ENCODE measurements at places on chromosomes 5 and 9.

- H3K36me3 ChIP-seq, result no peaks in the 10 kb centered on the region
- H3K4me3 ChIP-seq, result no peak overlapping the region
- H3K27ac ChIP-seq, result no peak overlapping the region
- H3K4me1 ChIP-seq, result no peaks in the 10 kb centered on the region
- H3K27me3 ChIP-seq, result no peaks in the 10 kb centered on the region
- no peak for DNase-seq
Measured at GRCh38 chr5:139769477-139769876, 26.1 kb upstream of the PSD2 start.

DNA sequence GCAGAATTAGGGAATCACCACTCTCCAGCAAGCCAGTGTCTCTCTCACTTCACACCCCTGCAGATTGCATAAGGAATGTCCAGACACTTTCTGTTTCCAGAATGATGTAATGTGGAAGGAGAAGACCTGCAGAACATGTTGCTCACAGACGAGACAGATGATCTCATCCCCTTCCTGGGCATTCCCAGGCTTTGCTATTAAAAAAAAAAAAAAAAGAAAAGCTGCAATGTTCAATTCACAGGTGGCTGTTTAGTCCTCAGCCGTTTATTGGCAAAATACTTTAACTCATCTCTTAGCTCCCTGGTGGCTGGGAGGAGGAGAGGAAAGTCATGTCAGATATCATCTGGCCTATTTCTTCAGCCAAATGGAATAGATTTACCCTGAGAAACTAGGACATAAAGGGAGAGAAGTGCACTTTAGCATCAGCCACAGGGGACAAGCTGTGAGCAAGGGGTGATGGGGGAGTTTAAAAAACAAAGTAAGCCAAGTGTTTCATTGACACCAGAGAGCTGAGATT is 95.9 kb upstream of the TNC start:
- no peak overlapping the region for H3K4me3 ChIP-seq
- no peak for DNase-seq
- H3K4me1 ChIP-seq, result no peaks in the 10 kb centered on the region
- H3K36me3 ChIP-seq, result no peaks in the 10 kb centered on the region
- no peaks in the 10 kb centered on the region for H3K27me3 ChIP-seq
- H3K27ac ChIP-seq, result no peak overlapping the region

DNA sequence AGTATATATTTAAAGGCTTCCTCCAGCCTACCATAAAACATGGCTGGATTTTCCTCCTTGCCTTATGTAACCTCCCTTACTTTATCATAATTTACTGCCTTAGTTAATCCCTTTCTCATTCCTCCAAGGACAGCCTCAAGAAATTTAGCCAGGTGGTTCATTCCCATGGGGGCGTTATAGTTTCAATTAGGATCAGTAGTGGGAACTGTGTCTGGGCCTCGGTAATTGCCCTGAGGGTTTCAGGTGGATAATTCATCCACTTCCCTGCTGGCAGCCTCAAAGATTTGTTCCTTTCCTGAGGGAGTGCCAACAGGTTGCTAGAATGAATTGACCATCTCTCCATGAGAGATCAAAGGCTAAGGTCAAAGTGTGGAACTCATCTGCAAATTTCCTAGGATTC is 4.3 kb upstream of the GM2A start:
- no peaks in the 10 kb centered on the region for H3K27me3 ChIP-seq
- no peaks in the 10 kb centered on the region for H3K36me3 ChIP-seq
- H3K4me3 ChIP-seq, result no peak overlapping the region
- peaks cover 12% of the 10 kb centered on the region for H3K4me1 ChIP-seq

DNA sequence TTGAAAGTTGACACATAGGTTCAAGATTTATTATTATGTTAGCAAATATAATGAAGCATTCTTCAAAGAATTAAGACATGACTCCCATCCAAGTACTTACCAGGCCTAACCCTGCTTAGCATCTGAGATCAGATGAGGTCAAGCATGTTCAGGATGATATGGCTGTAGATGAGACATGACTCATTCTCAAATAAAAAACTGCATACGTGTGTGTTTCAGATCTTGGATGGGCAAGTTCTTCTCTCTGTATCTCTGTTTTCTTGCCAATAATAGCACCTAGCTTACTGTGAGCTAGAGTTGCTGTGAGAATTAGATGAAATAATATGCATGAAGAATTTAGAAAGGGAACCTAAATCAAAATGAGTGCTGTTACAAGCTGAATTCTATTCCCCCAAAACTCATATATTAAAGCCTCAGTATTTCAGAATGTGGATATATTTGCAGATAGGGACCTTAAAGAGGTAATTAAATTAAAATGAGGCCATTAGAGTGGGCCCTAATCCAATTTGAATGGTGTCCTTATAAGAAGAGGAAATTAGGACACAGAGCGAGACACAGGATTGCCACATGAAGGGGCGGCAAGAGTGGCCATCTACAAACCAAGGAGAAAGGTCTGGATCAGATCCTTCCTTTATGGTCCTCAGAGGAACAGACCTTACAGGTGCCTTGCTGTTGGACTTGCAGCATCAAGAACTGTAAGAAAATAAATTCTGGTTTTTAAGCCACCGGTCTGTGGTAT is 146.2 kb downstream of the MARCHF11 start:
- no peak overlapping the region for H3K27ac ChIP-seq
- H3K4me3 ChIP-seq, result no peak overlapping the region
- no peaks in the 10 kb centered on the region for H3K36me3 ChIP-seq
- DNase-seq, result no peak
- no peaks in the 10 kb centered on the region for H3K4me1 ChIP-seq
- no peaks in the 10 kb centered on the region for H3K27me3 ChIP-seq

- H3K4me1 ChIP-seq, result no peaks in the 10 kb centered on the region
- no peak overlapping the region for H3K27ac ChIP-seq
- no peak for DNase-seq
- no peaks in the 10 kb centered on the region for H3K27me3 ChIP-seq
- H3K36me3 ChIP-seq, result no peaks in the 10 kb centered on the region
Measured at GRCh38 chr5:111929867-111930266, 172.9 kb upstream of the NREP start.

DNA sequence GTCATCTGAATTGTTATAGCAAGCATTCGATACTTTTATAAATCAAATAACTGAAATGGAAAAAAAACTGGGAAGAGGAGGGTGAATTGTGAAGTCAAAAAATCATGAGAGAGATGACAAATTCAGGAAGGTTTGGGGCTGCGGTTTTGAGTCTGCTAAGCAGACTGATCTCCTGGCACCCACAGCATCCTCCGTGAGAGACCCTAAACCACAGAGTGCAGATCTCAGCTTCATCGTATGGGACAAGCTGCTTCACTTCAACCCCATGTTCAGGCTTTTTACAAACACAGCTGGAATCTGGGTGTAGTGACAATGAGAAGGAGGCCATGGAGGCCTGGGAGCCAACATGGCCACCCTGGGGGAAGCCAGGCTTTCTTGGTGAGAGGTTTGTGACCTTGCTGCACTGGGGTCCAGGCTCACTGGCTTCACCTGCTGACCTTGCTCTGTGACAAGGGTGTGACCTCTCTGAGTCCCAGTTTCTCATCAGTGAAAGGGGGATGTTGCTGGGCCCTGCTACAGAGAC is 19.4 kb downstream of the USP20 start:
- H3K4me3 ChIP-seq, result no peak overlapping the region
- DNase-seq, result no peak
- H3K36me3 ChIP-seq, result no peaks in the 10 kb centered on the region
- H3K4me1 ChIP-seq, result no peaks in the 10 kb centered on the region

GRCh38 chr5:131545845-131546244 is 89.2 kb downstream of the RAPGEF6 start:
- no peaks in the 10 kb centered on the region for H3K4me1 ChIP-seq
- no peak overlapping the region for H3K27ac ChIP-seq
- no peaks in the 10 kb centered on the region for H3K36me3 ChIP-seq
- no peak for DNase-seq
- H3K27me3 ChIP-seq, result no peaks in the 10 kb centered on the region

DNA sequence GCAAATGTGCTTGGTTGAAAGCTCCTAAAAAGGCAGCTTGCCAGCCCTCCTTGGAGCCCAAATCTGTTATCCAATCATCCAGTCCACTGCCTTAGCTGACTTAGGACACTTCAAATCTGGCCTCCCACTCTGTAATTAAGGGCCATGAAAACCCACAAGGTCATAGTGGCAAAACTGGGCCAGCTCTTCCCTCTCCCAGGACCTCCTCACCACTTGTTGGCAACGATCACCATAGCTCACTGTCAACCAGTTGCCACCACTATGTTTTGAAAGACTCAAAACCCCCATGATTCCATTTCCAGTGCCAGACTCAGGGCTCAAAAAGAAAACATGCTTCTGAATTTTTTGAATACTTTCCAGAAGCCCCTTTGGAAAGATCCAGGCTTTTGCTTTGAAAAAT is 107.5 kb downstream of the NREP start:
- no peak overlapping the region for H3K27ac ChIP-seq
- H3K4me1 ChIP-seq, result no peaks in the 10 kb centered on the region
- no peaks in the 10 kb centered on the region for H3K36me3 ChIP-seq
- no peak overlapping the region for H3K4me3 ChIP-seq

DNA sequence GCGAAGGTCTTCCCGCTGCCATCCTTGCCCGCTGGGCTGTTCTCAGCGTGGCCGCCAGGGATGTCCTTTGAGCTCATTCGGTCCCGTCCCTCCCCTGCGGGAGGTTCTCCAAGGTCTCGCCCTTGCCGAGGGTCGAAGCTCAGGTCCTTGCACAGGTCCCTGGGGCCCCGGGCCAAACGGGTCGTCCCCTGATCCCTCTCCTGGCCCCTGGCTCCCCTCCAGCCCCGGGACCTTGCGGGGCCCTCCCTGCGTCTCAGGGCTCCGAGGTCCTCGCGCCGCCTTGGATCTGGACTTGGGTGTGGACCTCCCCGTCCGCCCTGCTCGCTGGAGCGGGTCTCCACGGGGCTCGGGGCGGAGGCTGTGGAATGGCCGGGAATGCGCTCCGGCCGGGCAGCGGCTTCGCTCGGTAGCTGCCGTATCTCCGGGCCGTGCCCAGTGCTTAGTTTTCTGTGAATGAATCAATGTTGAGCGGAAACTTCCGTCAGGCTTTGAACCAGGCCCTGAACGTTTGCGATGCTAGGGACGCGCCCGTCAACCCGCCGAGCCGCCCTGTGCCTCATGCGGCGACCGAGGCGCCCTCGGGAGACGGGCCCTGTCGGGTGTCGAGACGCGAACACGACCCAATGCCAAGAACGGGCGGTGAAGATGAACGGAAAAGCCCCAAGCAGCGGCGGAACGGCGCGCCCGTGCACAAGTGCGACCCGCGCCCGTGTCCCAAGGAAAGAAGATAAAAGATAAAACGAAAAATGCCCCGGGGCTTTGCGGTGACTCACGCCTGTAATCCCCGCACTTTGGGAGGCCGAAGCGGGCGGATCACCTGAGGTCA is 780 bp downstream of the RNU6ATAC start:
- no peaks in the 10 kb centered on the region for H3K36me3 ChIP-seq
- H3K27ac ChIP-seq, result no peak overlapping the region
- peaks cover 18% of the 10 kb centered on the region for H3K4me1 ChIP-seq

GRCh38 chr9:122605691-122606090 is 8.8 kb upstream of the OR1Q1 start:
- H3K27ac ChIP-seq, result no peak overlapping the region
- no peaks in the 10 kb centered on the region for H3K27me3 ChIP-seq
- H3K4me3 ChIP-seq, result no peak overlapping the region
- H3K36me3 ChIP-seq, result no peaks in the 10 kb centered on the region
- no peaks in the 10 kb centered on the region for H3K4me1 ChIP-seq
- DNase-seq, result no peak

GRCh38 chr9:73081979-73082657 is 69.5 kb upstream of the ANXA1 start:
- no peaks in the 10 kb centered on the region for H3K4me1 ChIP-seq
- no peak overlapping the region for H3K4me3 ChIP-seq
- H3K36me3 ChIP-seq, result no peaks in the 10 kb centered on the region
- DNase-seq, result no peak
- no peak overlapping the region for H3K27ac ChIP-seq
- no peaks in the 10 kb centered on the region for H3K27me3 ChIP-seq

GRCh38 chr5:142516732-142517131 is 169.2 kb downstream of the FGF1 start:
- no peak for DNase-seq
- no peaks in the 10 kb centered on the region for H3K27me3 ChIP-seq
- no peak overlapping the region for H3K27ac ChIP-seq
- no peaks in the 10 kb centered on the region for H3K36me3 ChIP-seq

GRCh38 chr9:91992461-91993041 is 42.5 kb upstream of the ROR2 start:
- no peaks in the 10 kb centered on the region for H3K4me1 ChIP-seq
- no peak for DNase-seq
- H3K36me3 ChIP-seq, result no peaks in the 10 kb centered on the region
- no peaks in the 10 kb centered on the region for H3K27me3 ChIP-seq
- H3K4me3 ChIP-seq, result no peak overlapping the region

- no peaks in the 10 kb centered on the region for H3K4me1 ChIP-seq
- H3K4me3 ChIP-seq, result no peak overlapping the region
- no peak overlapping the region for H3K27ac ChIP-seq
Measured at GRCh38 chr5:68137511-68138140, 77.9 kb upstream of the PIK3R1 start.

GRCh38 chr5:139700711-139701055 is 52.5 kb downstream of the CXXC5 start:
- no peaks in the 10 kb centered on the region for H3K27me3 ChIP-seq
- no peak for DNase-seq

GRCh38 chr5:121152411-121152810 is 688.3 kb downstream of the PRR16 start:
- H3K36me3 ChIP-seq, result no peaks in the 10 kb centered on the region
- H3K4me3 ChIP-seq, result no peak overlapping the region
- no peaks in the 10 kb centered on the region for H3K27me3 ChIP-seq
- H3K4me1 ChIP-seq, result no peaks in the 10 kb centered on the region
- no peak for DNase-seq

DNA sequence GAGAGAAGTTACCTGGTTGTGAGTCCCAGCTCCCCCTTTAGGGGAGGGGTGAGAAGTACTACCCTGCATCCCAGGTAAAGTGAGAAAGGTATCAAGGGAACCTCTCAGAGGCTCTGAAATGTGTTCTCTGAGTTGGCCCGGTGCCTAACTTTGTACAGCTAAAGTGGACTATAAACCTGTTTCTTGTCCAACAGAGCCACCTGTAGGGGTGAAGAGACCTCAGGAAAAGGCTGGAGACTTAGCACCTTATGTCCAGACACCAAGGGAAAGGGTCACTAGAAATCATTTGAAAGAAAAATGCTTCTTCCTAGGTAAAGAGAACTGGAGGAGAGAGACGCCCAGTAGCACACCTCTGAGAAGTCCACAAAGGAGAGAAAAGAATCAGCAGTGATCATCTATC is 108.3 kb upstream of the KIF2A start:
- no peak for DNase-seq
- H3K4me1 ChIP-seq, result no peaks in the 10 kb centered on the region
- no peak overlapping the region for H3K4me3 ChIP-seq
- H3K36me3 ChIP-seq, result no peaks in the 10 kb centered on the region
- H3K27me3 ChIP-seq, result no peaks in the 10 kb centered on the region
- no peak overlapping the region for H3K27ac ChIP-seq

GRCh38 chr9:73039271-73040263 is 86.7 kb upstream of the ALDH1A1 start:
- H3K4me3 ChIP-seq, result no peak overlapping the region
- H3K4me1 ChIP-seq, result no peaks in the 10 kb centered on the region
- peak overlapping the region; percentile 60 for H3K27ac ChIP-seq
- DNase-seq, result no peak

GRCh38 chr5:83672646-83673045 is 48.0 kb downstream of the HAPLN1 start:
- DNase-seq, result no peak
- no peaks in the 10 kb centered on the region for H3K4me1 ChIP-seq
- no peaks in the 10 kb centered on the region for H3K36me3 ChIP-seq
- no peak overlapping the region for H3K4me3 ChIP-seq
- H3K27ac ChIP-seq, result no peak overlapping the region
- no peaks in the 10 kb centered on the region for H3K27me3 ChIP-seq
